Activated CD8-positive, alpha-beta memory T cell treated with anti-CD3 and anti-CD28 coated beads for 4 hours (primary cell): ENCODE measurements at places on chromosomes 5 and 9.

DNA sequence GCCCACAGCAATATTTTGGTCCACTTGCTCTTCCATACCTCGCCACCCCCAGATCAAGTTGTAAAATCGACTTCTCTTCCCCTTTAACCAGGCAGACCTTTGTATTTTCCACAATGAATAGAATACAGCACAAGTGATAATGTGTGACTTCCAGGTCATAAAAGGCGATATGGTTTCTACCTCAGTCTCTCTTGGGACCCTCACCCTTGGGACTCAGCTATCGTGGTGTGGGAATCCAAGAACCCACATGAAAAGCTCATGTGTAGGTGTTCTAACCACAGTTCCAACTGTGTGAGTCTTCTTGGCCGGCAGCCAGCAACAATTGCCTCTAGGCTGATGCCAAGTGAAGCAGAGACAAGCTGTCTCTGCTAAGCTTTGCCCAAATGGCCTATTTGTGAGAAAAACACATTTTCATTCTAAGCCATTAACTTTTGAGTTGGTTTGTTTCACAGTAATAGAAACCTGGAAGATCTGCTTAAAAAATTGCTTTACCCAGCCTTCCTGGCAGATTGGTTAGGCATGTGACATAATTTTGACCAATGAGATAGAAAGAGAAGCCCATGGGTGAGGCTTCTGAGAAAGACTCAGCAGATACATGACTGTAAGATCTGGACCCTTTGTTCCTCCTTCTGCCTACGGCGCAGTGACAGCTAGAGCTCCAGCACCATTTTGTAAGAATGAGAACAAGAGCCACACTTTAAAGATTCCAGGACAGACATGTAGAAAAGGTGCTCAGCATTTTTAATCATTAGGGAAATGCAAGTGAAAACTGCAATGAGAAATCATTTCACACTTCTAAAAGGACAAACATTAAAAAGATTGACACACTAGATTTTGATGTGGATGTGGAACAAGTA is 18.3 kb upstream of the MLLT3 start:
- no peak for DNase-seq

- DNase-seq = no peak
Measured at GRCh38 chr9:121463026-121463807, 36.4 kb downstream of the GGTA1 start.

GRCh38 chr9:115593587-115594091 is 475.7 kb upstream of the TNC start:
- no peak for DNase-seq

GRCh38 chr5:145685417-145685816 is 149.7 kb downstream of the PRELID2 start:
- no peak for DNase-seq

GRCh38 chr9:130443840-130444492 is 795 bp upstream of the ASS1 start:
- DNase-seq = no peak

DNA sequence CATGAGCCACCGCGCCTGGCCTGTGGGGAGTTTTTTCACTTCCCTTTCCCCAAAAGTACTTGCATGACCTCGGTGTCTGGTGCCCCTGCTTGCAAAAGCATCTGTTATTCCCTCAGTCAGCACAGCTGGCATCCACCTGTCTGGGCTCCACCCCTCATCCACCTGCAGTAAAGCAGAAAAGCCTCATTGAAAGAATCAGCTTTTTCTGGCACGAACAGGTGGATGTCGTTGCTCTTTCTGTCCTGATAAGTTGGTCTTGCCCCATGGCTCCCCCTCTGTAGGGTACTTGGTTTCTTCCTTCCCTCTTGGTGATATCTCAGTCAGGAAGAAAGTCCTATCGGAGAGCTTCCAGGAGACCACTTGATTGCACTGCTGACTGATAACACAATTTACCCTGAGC is 37.4 kb downstream of the WWC1 start:
- no peak for DNase-seq

DNA sequence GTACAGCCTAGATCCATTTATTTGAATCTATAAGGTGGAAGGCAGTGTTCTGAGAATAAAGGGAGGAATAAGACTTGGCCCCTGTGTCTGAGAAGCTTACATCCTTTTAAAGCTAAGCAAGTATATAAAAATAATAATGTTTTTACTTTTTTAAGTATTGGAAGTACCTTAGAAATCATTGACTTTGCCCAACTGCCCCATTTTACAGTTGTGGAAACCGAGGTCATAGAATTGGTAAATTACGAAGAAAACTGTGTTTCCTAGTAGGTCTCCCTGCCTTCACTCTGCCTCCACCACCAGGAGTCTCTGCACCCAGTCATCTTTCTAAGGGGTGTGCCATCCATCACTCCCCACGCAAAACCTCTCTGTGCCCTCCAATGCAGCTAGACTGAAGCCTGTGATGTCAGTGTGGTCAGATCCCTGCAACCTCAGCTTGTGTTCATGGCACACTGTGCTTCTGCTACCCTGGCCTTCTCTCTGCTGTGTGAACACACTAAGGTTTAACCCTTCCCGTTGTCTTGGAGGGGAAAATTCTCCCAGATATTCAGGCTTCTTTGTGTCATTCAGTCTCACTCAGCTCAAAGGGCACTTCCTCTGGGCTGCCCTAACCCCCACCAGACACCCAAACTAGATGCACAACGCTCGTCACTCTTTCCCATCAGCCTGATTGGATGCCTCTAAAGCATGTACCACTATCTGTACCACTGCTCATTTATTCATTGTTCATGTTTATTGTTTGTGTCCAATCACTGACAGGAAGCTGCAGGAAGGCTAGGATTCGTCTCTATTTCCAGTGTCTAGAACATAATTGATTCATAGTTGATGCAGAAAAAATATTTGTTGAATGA is 18.2 kb downstream of the ADRB2 start:
- DNase-seq = no peak

DNA sequence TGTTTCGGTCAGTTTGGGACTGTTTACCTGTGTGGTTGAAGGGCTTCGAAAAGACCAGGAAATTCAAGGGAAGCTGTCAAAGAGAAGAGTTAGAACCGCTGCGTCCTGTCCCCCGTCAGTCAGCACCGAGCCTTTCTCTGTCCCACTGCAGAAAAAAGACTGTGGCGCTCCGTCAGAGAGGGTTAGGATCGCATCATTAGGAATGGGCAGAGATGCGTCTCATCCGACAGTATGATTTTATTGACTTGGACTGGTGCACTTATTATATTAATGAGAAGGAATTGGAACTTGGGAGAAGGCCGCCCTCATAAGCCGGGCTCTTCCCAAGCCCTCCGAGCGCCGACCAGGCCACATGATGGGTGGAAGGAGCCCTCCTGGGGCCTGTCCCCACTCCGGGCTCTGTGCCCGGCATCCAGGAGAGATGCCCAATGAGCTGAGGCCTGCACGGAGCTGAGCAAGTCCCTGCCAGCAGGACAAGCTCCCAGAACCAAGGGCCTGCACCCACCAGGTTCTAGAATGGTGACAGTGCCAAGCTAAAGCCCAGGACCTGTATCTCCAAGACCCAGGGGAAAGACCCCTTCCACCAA is 71.5 kb downstream of the NEK6 start:
- no peak for DNase-seq

- DNase-seq = no peak
Measured at GRCh38 chr5:179211631-179212030, 133.6 kb downstream of the ADAMTS2 start.

GRCh38 chr5:135887447-135887864 is 8.2 kb downstream of the IL9 start:
- DNase-seq = peak; percentile 19

DNA sequence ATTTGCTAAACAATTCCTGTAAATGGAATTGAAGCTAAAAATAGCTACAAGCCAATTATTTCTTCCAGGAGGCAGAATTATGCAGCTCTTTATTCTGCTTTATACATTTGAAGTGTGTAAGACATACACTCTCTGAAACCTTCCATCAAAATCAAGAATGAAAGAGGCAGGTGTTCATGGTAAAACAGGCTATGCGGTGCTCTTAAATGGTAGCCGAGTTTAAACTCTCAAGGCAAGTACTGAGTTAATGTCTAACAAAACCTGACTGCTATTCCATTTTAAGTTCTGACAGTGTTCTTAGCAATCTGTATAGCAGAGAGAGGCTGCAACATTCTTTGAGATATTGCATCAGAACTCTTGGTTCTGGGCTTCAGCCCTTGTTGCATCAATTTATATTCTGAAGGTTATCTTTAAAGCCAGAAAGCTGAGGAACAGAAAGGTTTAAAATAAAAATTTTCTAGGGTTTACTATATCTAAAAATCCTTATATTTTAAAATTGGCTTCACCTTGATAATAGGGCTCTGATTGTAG is 248.3 kb upstream of the CCNG1 start:
- no peak for DNase-seq

GRCh38 chr5:151414536-151414935 is 32.9 kb upstream of the SLC36A1 start:
- no peak for DNase-seq

DNA sequence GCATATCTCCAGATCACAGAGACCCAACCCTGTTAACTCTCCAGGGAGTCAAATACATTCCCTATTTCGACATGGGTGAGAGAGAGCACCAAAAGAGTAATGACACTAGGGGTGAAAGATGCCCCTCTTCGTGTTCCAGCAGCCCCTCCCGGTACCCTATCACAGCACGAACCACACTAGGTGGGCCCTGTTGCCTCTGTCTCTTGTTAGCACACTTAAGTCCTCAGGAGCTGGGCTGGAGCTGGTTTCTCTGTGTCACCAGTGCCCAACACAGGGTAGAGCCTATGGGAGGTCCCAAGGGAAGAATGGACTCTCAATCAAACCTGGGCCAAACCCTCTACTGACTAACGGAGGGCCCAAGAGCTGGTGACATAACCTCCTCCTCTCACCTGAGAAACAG is 1.2 kb downstream of the CDK20 start:
- no peak for DNase-seq

DNA sequence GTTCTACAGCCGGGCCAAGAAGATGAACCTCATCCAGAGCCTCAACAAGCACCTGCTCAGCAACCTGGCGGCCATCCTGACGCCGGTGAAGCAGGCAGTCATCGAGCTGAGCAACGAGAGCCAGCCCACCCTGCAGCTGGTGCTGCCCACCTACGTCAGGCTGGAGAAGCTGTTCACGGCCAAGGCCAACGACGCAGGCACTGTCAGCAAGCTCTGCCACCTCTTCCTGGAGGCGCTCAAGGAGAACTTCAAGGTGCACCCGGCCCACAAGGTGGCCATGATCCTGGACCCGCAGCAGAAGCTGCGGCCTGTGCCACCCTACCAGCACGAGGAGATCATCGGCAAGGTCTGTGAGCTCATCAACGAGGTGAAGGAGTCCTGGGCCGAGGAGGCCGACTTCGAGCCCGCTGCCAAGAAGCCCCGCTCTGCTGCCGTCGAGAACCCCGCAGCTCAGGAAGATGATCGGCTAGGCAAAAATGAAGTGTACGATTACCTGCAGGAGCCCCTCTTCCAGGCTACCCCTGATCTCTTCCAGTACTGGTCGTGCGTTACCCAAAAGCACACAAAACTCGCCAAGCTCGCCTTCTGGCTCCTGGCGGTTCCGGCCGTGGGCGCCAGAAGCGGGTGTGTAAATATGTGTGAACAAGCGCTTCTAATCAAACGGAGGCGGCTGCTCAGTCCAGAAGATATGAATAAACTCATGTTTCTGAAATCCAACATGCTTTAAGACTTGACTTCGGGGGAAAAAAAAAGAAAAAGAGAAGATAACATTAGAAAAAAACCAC is 28.5 kb downstream of the AMBP start:
- DNase-seq = no peak

- no peak for DNase-seq
Measured at GRCh38 chr9:130785940-130786508, 49.0 kb upstream of the ABL1 start.

GRCh38 chr5:169049712-169050111 is 251.2 kb downstream of the SLIT3 start:
- DNase-seq = no peak

GRCh38 chr5:106481374-106481773 is 1189.4 kb downstream of the EFNA5 start:
- no peak for DNase-seq

DNA sequence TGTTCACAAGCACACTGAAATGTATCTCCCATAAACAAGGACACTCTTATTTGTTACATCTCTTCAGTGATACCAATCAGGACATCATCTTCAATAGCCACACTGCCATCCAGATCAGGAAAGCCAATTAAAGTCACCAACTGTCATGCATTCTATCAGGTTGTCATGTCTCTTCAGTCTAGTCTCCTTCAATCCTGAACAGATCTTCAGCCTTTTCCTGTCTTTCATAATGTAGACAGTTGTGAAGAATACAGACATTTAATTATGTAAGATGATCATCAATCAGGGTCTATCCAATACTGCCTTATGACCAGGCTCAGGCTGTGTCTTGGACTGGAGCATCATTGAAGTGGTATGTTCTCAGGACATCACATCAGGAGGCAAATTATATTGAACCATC is 419.8 kb upstream of the SMC2 start:
- no peak for DNase-seq

GRCh38 chr9:91418215-91418610 is 5.4 kb downstream of the NFIL3 start:
- DNase-seq = no peak

DNA sequence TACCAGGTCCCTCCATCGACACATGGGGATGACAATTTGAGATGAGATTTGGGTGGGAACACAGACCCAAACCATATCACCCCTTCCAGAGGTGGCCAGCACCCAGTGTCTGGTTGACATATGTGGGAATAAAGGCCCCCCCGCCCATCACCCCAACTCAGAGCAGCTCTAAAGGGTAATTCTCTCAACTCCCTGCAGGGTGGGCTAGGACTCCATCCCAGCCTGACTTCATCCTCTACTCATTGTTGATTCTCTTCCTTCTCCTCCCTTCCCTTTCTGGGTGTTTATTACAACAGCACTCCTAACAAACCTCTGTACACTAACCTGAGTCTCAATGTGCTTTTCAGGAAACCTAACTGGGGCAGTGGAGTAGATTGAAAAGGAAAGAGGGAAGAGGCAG is 339.9 kb downstream of the ACTL7B start:
- DNase-seq = no peak

- no peak for DNase-seq
Measured at GRCh38 chr9:98942906-98943681, 613 bp upstream of the COL15A1 start.

- no peak for DNase-seq
Measured at GRCh38 chr9:134103391-134103998, 32.4 kb upstream of the WDR5 start.

DNA sequence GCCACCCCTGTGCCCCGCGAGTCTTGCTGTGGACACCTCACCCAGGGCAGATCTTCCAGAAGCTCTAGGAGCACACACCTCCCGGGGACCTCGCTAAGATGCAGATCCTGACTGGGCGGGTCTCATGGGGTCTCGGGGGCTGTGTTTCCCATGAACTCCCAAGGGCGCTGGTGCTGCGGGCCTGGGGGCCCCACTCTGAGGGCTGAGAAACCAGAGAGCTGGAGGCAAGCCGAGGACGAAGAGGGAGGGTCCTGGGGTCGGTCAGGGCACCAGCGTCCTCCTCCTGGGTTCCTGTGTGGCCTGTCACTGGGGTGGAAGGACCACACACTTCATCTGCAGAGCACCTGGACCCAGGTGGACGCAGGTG is 30.2 kb downstream of the SLC6A3 start:
- no peak for DNase-seq

DNA sequence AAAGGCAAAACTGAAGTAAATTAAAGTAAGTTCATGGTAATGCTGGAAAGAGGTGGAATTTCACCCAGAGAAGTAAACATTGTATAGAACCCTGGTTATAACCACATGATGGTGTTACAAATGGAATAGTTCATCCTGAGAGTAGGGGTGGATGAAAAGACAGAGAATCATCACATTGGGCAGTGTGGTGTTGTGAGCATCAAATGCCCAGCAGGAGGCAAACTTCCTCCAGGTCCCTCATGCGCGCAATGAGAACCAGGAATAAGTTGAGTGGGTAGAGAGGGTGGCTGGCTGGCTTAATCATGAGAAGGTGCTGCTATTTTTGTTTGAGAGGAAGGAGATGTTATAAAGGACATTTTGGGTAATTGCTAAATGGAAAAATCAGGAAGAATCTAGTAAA is 163.3 kb upstream of the HMHB1 start:
- DNase-seq = no peak
